ENCODE measurements at places on chromosomes 11 and 22. TPM values are rescaled to one million over a fixed set of nuclear protein-coding genes. Genes with fewer than 3 reads are reported as not detected.

Gene LRRC56
- total RNA-seq, result 0.93 TPM

Gene STIP1
- 184 TPM for total RNA-seq

Gene LDHAL6A
- not detected for total RNA-seq

Gene PANX2
- 0.36 TPM for total RNA-seq

Gene RHOD
- total RNA-seq, result 9.2 TPM

- H3K4me3 ChIP-seq, result no peak overlapping the region
- DNase-seq, result no peak
- H3K36me3 ChIP-seq, result no peaks in the 10 kb centered on the region
- H3K27me3 ChIP-seq, result no peaks in the 10 kb centered on the region
- H3K4me1 ChIP-seq, result no peaks in the 10 kb centered on the region
- H3K27ac ChIP-seq, result no peak overlapping the region
These were observed 10.5 kb upstream of the PRRG4 start for GRCh38 chr11:32819187-32819586.

- DNase-seq, result no peak
- peaks cover 9% of the 10 kb centered on the region for H3K4me1 ChIP-seq
- no peak overlapping the region for H3K4me3 ChIP-seq
- H3K27me3 ChIP-seq, result no peaks in the 10 kb centered on the region
- no peaks in the 10 kb centered on the region for H3K36me3 ChIP-seq
These were observed 18.6 kb upstream of the EHF start for GRCh38 chr11:34602245-34602644.

GRCh38 chr22:42431401-42432019, 693 bp downstream of the NFAM1 start:
- no peak for DNase-seq
- H3K4me1 ChIP-seq, result no peaks in the 10 kb centered on the region

DNA sequence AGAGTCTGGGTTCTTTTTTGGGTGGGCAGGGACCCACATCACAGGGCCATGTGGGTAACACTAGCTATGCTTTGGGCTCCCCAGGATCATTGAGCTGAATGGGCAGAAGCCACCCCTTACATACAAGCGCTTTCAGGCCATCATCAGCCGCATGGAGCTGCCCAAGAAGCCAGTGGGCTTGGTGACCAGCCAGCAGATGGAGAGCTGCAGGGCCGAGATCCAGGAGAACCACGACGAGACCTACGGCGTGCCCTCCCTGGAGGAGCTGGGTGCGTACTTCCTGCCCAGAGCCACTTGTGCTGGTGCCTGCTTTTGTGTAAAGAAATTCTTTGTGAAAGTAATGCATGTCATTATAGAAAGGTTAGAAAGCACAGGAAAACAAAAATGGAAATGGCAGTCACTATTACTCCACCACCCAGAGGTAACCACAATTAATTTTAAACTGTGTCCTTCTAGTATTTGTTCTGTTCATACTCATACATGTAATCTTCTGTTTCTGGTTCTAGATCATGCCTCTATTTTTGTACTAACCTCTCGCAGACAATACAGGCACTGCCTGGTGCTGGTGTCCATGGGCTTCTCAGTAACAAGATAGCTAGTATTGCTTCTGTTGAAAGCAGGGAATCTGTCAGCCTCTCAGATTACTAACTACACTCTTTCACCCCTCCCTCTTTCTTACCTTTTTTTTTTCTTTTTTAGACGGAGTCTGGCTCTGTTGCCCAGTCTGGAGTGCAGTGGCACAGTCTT, 13.7 kb downstream of the CRY2 start:
- no peak overlapping the region for H3K4me3 ChIP-seq
- H3K27me3 ChIP-seq, result no peaks in the 10 kb centered on the region
- peak overlapping the region; percentile 87 for H3K27ac ChIP-seq

- no peaks in the 10 kb centered on the region for H3K36me3 ChIP-seq
- DNase-seq, result no peak
- H3K27me3 ChIP-seq, result no peaks in the 10 kb centered on the region
- H3K4me1 ChIP-seq, result peaks cover 7% of the 10 kb centered on the region
- no peak overlapping the region for H3K4me3 ChIP-seq
These were observed 3.8 kb upstream of the CCDC188 start for GRCh38 chr22:20154602-20155187.

- no peak for DNase-seq
- H3K27ac ChIP-seq, result no peak overlapping the region
- no peaks in the 10 kb centered on the region for H3K4me1 ChIP-seq
These were observed 24.8 kb downstream of the FOLR3 start for GRCh38 chr11:72160319-72160718.

- no peak for DNase-seq
- no peak overlapping the region for H3K27ac ChIP-seq
- H3K27me3 ChIP-seq, result peaks cover 13% of the 10 kb centered on the region
- no peaks in the 10 kb centered on the region for H3K4me1 ChIP-seq
- H3K4me3 ChIP-seq, result no peak overlapping the region
- no peaks in the 10 kb centered on the region for H3K36me3 ChIP-seq
These were observed 54.3 kb downstream of the CD6 start for GRCh38 chr11:61025821-61026120.

DNA sequence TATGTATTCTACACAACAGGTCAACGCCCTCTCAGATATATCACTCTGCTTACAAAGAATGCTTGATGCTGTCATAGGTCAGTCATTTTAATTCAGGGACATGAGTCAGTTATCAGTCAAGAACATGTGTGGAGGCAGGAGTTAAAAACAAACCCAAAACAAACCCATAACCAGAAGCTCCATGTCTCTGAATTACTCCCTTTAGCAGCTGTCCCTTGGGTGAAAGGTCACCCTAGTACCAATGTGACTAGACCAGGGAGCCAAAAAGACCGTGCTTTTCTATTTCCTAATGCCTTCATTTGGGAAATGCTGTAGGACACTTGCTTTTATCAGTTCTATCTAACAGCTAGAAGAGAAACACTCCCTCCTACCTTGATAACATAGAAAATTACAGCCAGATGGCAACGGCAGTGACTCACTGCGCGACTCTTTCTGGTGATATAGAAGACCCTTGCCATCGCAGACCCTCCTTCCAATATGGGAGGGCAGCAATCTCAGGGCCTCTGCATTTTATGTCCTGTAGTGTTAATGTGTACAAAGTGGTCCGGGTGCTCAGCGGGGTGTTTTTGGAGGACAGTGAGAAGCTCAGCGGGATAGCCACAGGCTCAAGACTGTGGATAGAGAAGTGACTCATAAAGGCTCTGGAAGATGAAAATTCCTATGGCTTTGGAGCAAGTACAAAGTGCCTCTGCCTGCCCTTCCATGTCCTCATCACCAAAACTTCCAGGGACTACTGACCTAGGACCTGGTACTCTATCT, 24.8 kb downstream of the APOL5 start:
- peaks cover 20% of the 10 kb centered on the region for H3K4me1 ChIP-seq
- H3K36me3 ChIP-seq, result peaks cover 17% of the 10 kb centered on the region
- DNase-seq, result no peak
- H3K27ac ChIP-seq, result peak overlapping the region; percentile 14

- no peak overlapping the region for H3K4me3 ChIP-seq
- H3K36me3 ChIP-seq, result no peaks in the 10 kb centered on the region
- DNase-seq, result no peak
- H3K4me1 ChIP-seq, result no peaks in the 10 kb centered on the region
These were observed 255.1 kb upstream of the B3GAT1 start for GRCh38 chr11:134667175-134667500.

DNA sequence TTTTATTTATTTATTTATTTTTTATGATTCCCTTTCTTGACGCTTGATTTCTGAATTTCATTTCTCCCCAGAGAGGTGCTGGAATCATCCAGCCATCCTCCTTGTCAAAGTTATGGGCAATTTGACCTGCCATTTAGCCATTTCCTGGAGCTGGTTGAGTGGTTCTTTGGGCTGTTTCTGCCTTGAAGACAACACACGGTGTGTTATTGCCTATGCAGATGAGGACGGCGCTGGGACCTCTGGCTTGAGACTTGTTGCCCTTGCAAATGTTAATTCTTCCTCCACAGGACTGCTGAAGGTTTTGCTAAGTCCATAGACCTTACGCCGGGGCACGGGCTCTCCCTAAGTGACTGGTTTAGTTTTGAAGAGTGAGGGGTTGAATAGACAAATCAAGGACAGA, 147.9 kb upstream of the PLET1 start:
- no peaks in the 10 kb centered on the region for H3K36me3 ChIP-seq
- H3K4me3 ChIP-seq, result no peak overlapping the region
- H3K4me1 ChIP-seq, result no peaks in the 10 kb centered on the region
- no peaks in the 10 kb centered on the region for H3K27me3 ChIP-seq

- no peak overlapping the region for H3K27ac ChIP-seq
- H3K36me3 ChIP-seq, result no peaks in the 10 kb centered on the region
- no peak overlapping the region for H3K4me3 ChIP-seq
- H3K4me1 ChIP-seq, result no peaks in the 10 kb centered on the region
- DNase-seq, result no peak
- no peaks in the 10 kb centered on the region for H3K27me3 ChIP-seq
These were observed 22.8 kb downstream of the NPAT start for GRCh38 chr11:108199446-108200321.

- no peak for DNase-seq
- H3K4me1 ChIP-seq, result no peaks in the 10 kb centered on the region
- H3K36me3 ChIP-seq, result no peaks in the 10 kb centered on the region
- no peak overlapping the region for H3K4me3 ChIP-seq
- no peak overlapping the region for H3K27ac ChIP-seq
These were observed 40.4 kb downstream of the BBOX1 start for GRCh38 chr11:27081056-27081455.

DNA sequence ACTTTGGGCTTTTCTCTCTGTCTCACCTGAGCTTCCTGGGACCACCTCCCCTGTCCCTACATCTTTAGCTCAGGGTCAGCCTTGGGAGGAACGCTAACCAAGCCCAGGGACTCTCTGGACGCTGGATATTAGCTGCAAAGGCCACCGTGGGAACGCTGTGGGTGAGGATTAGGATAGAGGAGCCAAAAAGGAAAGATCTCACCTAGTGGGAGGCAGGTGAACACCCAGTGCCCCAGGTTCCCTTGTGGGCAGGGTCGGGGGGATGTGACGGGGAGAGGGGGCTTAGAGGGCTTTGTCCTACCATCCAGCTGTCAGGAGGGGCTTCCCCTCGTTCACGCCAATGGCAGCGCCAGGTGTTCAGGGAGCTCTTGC, 50.2 kb downstream of the LINC01488 start:
- H3K4me1 ChIP-seq, result no peaks in the 10 kb centered on the region
- H3K27ac ChIP-seq, result no peak overlapping the region
- DNase-seq, result no peak

- H3K4me3 ChIP-seq, result no peak overlapping the region
- peaks cover 45% of the 10 kb centered on the region for H3K4me1 ChIP-seq
- H3K36me3 ChIP-seq, result no peaks in the 10 kb centered on the region
- no peak for DNase-seq
These were observed 12.3 kb downstream of the TNRC6B start for GRCh38 chr22:40189997-40190396.

- H3K4me3 ChIP-seq, result no peak overlapping the region
- H3K27me3 ChIP-seq, result no peaks in the 10 kb centered on the region
- H3K4me1 ChIP-seq, result no peaks in the 10 kb centered on the region
- H3K36me3 ChIP-seq, result no peaks in the 10 kb centered on the region
- no peak for DNase-seq
- no peak overlapping the region for H3K27ac ChIP-seq
These were observed 353.7 kb downstream of the INSC start for GRCh38 chr11:15468466-15468865.

Measured in adrenal gland (tissue), 19 donors.